ENCODE measurements at places on chromosomes 16 and 17.

- no peak for DNase-seq
Measured at GRCh38 chr17:79777120-79777893, 641 bp upstream of the CBX2 start.

- no peak for DNase-seq
Measured at GRCh38 chr17:48491527-48492273, 39.1 kb downstream of the HOXB1 start.

- DNase-seq: no peak
Measured at GRCh38 chr16:11112723-11113348, 143.2 kb downstream of the SOCS1 start.

DNA sequence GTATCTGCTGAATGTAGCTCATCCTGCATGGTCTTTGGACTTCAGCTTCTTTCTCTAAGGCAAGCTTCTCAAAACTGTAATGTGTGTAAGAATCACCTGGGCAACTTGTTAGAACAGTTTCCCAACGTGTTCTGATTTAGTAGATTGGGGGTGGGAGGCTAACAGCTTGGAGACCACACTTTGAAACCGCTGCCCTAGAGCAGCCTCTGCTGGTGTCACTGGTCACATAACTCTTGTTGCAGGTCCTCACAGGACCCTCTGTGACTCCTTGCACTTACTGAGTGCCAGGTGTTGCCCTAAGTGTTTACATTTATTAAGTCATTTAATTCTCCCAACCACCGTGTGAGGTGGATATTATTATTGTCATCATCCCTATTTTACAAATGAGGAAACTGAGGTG lies 9.9 kb downstream of the SLC35G3 start:
- DNase-seq: no peak

DNA sequence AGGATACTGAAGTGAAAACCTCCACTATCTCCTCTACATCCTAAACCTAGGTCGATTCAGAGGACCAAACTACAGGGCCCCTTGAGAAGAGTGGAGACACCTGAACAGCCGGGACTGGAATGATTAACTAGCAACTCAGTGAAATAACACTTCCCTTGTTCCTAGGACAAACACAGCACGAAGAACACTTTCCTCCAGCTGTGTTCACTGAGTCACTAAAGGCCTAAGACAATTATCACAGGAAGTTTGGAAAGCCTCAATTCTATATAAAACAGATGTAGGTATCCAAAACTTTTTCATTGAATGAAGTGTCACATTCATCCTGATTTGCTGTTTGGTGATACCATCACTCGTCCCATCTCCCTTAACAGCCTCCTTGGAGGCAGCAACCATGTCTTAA lies 15.5 kb upstream of the CUEDC1 start:
- no peak for DNase-seq
